G401 (cell line): ENCODE measurements at places on chromosomes 12 and 14.
A peak's percentile ranks its signal among the peaks of the same experiment; 100 is the strongest.

DNA sequence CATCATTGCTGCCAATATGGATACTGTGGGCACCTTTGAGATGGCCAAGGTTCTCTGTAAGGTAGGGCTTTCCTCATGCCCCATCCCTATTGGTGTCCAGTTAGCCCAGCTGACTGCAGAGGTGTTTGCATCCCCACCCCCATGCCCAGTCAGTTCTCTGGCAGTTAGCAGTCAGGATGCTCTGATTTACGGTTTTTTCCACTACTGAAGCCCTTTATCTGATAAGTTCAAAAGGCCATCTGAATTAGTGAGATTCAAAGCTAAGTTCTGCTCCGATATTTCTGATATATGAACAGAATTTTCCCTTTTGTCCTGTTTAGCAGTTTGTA is 773 bp downstream of the GMPR2 start:
- no peak for DNase-seq

GRCh38 chr14:28577711-28578131 is 188.9 kb upstream of the FOXG1 start:
- no peak for DNase-seq

DNA sequence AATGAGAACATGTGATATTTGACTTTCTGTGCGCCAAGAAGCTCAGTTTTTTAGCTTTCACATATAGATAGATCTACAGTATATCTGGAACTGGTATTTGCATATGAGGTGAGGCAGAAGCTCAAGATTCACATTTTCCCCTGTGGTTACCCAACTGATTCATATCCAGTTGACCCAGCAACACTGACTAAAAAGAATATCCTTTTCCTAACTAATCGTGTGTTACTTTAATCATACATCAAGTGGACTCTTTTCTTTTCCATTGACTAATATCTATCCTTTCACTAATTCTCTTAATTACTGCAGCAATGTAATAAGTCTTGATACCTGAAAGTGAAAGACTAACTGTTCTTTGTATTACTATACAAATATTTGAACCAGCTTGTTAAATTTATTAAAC is 236.1 kb downstream of the AEBP2 start:
- no peak for DNase-seq

GRCh38 chr12:64080319-64081007 is 141.6 kb downstream of the KICS2 start:
- no peak for DNase-seq

DNA sequence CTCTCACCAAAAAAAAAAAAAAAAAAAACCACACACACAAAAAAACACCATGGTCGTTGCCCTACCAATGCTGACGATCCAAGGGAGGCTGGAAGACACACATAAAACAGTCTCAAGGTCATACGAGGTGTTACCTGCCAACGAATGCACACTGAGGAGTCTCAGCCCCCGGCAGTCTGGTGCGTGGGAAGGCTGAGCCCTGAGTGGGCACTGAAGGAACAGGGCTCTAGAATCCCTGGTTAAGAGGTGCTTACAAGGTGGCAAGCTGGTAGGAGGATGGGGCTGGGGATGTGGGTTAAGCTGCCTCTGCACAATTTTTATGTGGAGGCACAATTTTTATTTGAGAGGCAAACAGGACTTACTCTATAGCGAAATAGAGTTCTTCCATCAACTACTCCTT is 7.9 kb downstream of the LTBP2 start:
- no peak for DNase-seq

DNA sequence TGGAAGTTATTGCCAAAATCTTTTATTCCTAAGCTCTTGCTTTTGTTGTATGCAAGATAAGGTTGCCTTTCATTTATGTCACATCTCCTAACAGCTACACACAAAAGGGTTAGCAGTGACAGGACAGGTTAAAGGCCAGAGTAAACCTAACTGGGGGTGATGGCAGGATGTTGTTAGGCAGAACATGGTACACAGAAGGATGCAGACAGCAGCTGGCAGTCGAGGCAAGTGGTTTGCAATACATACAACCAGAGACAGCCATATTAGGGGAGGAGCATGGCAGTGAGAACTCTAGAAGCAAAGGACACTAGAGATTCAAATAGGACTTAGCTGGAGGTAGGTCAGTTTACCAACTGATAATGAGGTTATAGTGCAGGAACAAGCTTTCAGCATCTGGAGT is 2.7 kb upstream of the ABCD2 start:
- no peak for DNase-seq

DNA sequence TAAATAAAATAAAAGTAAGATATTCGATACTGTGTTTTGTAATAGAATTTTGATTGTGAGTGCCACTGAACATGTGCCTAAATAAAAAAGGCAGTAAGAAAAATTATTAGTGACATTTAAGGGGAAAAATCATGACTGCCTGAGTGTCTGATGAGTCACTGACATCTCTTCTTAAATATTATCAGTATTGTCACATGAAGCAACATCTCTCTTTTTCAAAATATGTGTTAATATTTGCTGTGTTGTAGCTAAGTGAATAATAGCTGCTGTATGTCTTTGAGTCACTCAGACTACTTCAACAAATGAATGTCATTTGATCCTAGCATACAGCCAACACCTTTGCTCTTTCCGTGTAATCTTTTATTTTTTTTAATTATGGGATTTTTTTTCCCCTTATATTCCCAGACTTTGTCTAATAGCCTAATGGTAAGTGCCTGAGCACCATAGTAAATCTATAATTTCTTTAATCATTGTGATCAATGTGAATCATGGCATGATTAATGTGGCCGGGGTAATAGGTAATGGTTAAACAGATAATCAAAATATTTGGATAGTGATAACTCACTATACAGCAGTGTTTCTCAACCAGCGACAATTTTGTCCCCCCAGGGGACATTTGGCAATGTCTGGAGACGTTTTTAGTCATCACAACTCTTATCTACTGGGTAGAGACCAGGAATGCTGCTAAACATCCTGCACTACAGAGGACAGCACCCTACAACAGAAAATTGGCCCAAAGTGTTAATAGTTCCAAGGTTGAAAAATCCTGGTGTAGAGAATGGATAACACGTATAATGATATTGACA is 11.7 kb upstream of the OTX2 start:
- DNase-seq, result no peak

DNA sequence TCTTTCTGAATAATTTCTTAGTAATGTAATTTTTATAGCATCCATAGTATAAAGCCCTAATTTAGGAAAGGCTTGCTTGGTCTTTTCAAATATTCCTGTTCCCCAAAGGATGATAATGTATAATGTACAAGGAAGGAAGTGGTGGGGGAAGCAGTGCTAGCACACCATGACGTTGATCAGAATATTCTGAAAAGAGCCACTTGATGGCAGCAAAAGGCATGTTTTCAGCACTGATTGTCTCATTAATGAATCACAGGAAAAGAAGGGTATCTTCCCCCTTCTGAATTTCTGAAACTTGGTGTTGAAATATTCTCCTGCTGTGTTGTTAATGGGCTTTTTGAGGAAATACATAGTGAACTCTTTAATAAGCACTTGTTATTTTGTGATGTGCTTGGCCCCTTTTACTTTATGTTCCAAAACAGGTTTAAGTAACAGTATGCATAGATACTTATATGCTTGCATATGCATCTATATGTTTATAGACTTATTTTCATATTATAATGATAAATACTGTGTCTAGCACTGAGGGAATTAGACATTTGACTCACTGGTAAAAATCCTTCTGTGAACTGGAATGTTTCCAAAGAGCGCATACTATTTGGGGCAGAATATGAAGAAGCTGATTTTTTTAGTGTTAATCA is 122.0 kb downstream of the TMEM117 start:
- DNase-seq, result peak; percentile 67

DNA sequence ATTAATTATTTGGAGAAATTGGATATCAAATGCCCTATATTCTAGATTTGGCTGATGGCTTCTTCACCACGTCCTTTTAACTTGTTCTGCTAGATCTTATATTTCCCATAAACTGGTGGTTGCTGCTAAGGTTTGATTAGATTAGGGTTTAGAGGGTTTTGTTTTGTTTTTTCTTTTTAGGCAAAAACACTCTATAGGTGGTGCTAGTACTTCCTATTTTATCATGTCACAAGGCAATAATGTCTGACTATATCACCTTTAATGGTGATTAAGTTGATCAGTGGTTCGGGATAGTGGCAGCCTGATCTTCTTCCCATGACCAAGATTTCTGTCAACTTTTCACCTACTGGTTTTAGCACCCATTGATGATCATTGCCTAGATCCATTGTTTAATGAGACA is 455.1 kb downstream of the RAD51B start:
- no peak for DNase-seq

- no peak for DNase-seq
Observed at GRCh38 chr12:88996200-88996788, 356.0 kb downstream of the DUSP6 start.

DNA sequence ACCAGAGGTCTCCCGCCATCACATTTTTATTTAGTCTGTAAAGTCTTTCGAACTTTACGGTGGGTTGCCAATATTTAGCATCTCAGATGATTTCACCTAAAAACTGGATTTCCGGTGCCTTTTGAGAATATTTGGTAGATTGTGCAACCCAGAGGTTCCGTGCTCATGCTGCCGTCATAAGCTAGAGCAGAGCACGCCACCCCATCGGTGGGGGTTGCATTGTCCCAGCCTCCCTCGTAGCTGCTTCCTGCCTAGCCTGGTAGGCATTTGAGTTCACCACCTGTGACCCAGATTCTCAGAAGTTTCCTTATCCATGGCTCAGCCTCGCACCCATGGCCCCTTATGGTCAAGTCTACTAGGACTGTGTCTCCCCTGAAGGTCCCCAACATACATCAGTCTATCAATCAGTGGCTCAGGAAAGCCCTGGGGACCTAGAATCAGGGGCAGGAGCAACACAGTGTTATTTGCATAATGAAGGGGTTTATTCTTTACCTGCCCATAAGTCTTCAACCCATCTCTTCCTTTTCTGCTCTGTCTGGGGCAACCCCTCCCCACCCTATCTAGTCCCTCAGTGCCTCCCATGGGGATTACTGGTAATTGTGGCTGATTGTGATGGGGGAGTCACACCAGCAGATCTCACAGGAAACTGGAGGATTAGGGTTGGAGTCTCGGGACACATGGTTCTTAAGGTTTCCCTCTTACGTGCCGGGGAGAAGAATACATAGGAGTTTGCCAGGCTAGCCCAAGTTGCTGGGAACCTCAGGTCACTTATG is 152.3 kb downstream of the PHETA1 start:
- DNase-seq, result no peak

DNA sequence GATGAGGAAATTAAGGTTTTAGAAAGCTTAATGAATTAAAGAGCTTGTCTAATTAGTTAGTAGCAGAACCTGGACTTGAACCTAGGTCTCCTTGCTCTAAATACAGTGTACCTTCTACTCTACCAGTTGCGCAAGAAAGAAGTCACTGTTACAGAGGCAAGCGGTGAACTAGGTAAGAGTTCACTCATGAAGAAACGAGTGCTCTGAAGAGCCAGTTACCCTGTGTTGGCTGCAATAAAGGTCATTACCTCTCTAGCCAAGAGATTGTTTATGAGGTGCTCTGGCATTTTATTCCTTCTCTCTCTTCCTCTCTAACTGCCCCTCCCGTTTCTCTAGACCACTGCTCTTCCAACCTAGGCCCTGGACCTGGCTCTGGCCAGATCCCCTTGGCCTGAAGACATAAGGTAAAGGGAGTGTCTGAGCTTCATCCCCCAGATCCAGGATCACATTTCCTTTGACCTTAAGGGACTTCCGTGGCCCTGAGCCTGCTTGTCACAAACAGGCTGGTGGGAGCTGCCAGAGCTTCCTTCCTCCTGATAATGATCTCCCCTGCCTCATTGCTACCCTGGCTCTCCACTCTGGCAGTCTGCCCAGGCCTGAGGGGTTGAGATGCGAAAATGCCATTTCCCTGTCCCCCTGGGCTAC is 1.9 kb downstream of the RNASE7 start:
- no peak for DNase-seq

- DNase-seq, result no peak
Observed at GRCh38 chr14:95523051-95523814, 6.8 kb upstream of the SYNE3 start.

GRCh38 chr14:52402812-52403526 is 88.9 kb downstream of the PTGER2 start:
- no peak for DNase-seq

GRCh38 chr12:2891240-2892053 is 756 bp downstream of the TULP3 start:
- peak; percentile 70 for DNase-seq

DNA sequence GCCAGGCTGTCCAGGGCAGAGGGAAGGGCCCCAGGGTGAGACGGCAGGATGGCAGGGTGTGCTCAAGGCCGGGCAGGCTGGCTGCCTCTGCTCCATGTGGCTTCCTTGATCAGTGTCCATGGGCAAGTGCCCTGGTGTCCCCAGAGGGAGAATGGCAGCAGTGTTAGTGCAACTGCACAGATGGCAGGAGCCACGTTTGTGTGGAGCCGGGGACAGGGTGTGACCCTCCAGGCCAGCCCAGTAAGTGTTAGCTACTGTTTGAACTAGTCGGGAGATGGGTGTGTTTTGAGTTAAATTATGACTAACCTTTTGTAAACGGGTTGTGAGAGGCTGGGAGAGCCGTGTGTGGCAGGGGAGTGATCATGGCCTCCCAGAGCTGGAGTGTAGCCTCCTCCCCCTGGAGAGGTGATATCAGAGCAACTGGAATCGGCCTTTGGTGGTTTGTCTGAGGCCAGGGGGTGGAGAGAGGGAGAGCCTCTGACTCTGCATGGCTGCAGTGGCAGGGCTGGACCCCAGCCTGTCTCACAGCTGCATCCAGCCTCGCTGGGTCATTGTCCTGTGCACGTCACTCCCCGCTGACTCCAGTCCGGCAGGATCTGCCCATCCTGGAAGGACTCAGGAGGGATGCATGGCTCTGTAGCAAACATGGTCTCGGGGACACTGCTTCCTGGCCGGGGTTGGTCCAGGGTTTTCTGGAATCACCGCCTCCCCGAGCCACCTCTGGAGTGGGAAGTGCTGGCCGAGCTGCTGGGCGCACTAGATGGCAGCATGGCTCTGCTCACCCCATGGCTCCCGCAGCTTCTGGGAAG is 27.8 kb downstream of the AACS start:
- DNase-seq, result peak; percentile 25

- peak; percentile 39 for DNase-seq
Observed at GRCh38 chr14:24095271-24096068, 1.4 kb downstream of the PCK2 start.

DNA sequence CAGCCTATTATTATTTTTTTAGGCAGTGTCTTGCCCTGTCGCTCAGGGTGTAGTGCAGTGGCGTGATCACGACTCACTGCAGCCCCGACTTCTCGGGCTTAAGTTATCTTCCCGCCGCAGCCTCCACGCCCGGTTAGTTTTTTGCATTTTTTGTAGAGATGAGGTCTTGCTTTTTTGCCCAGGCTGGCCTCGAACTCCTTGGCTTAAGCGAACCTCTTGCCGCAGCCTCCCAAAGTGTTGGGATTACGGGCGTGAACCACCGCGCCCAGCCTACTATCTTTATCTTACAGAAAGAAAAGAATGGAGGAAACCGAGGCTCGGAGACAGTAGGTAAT is 507 bp upstream of the PTPN11 start:
- no peak for DNase-seq

- DNase-seq, result no peak
Observed at GRCh38 chr12:111413442-111414086, 7.8 kb downstream of the SH2B3 start.

GRCh38 chr14:61603736-61604135 is 91.6 kb upstream of the HIF1A start:
- DNase-seq, result no peak
